ENCODE measurements at places on chromosomes 3 and 15.

DNA sequence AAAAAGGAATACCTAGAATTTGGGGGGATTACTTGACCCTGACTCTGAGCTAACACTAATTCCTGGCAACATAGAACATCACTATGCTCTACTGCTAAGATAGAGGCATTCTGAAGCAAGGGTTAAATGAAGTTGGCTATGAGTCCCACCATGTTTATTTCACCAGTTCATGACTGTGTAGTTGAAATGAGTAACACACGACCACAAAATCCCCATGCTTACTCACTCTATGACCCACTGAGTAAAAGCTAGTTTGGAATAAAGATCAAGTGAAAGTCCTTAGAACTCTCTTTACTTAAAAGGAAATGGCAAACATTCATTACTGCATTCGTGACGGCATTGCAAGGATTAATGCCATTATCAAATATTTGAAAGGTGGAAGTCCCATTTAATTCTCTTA lies 47.4 kb downstream of the MRPL46 start:
- DNase-seq, result no peak

DNA sequence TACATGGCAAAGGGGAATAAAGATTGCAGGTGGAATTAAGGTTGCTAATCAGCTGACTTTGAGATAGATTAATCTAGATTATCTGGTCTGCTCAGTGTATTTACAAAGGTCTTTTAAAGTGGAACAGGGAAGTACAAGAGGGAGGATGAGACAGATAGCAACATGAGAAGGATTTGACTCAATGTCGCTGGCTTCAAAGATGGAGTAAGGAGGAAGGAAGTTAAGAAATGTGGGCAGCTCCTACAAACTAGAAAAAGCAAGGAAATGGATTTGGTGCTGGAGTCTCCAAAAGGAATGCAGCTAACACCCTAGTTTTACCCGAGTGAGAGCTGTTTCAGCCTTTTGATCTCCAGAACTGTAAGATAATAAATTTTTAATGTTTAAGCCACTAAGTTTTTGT lies 180.7 kb upstream of the TTC14 start:
- no peak for DNase-seq

DNA sequence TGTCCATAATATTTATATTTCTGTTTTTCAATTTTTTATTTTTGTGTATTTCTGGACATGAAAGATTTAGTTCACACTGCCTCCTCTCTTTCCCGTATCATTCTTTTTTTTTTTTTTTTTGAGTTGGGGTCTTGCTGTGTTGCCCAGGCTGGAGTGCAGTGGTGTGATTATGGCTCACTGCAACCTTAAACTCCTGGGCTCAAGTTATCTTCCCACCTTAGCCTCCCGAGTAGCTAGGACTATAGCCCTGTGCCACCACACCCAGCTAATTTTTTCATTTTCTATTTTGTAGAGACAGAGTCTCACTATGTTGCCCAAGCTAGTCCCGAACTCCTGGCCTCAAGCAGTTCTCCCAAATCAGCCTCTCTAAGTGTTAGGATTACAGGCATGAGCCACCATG lies 53.6 kb downstream of the PRKCI start:
- DNase-seq, result no peak

DNA sequence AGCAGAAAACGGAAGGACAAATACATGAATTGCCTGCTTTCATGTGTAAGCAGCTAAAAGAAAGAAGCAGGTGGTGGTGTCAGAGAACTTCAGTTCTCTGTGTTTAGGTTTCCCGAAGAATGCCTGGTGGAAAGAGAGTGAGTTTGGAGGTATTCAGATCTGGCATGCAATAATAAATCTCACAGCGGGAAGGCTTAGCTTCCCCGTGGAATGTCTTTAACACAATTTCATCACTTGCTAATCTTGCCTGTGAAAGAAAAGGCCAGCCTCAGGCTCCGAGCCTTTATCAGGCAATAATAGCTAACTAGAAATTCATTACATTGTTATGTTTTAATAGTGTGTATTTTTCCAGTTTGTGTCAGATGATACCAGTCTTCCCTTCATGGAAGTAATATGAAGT lies 220.3 kb downstream of the PDZRN3 start:
- peak; percentile 49 for DNase-seq

GRCh38 chr3:107824822-107825371 lies 265.9 kb downstream of the CD47 start:
- DNase-seq, result no peak

- DNase-seq, result no peak
Observed at GRCh38 chr3:51948016-51948580, 5.9 kb downstream of the PARP3 start.

DNA sequence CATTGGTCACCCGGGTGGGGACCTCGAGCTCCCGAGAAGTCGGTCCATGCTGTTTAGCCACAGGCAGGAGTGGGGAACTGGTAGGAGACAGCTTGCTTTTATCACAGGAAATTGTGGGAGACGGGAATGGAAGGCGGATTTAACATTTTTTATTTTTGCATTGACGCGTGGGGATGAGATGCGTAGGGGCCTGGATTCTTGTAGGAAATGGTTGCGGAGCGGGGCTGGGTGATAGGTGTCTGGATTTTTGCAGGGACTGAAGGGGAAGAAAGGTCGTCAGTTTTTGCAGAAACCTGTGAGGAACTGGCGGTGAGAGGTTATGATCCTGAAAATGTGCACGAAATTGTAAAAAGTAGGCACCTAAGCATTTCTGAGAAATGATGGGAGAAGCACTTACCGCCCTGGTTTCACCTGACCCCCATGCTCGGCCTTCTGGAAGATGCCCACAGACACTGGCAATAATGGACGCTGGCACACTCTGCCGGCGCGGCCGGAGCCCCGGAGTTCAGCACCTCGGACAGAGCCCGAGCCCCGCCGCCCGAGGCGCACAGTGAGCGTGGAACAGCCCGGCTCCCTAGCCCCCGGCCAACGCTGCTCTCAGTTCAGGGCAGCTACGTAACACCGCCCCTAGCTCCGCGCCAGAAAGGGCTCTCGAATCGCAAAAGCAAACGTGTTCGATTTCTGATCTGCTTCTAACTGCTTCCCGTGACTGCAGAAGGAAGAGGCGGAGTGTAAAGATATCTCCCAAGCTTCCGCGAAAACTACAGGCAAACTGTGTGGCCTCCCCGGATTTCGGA lies 928 bp downstream of the ANKRD34C start:
- peak; percentile 84 for DNase-seq

DNA sequence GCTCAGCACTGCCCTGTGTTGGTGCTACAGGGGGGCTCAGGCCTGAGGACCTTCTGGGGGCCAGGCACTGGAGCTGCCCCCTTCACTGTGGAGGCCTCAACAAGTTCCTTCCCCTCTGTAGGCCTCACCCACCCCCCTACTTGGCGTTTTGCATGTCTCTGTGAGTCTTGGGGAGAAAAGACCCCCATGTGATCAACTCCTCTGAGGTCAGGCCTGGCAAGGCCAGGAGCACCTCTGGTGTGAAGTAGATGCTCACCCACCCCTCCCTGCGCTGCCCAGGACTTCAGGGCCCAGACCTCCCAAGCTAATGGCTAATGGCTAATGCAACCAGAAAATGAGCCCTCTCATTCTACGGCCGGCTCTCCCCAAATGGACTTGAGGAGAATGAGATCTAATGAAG lies 34.2 kb upstream of the CHRNB4 start:
- no peak for DNase-seq

GRCh38 chr3:135368781-135369180 lies 573.7 kb downstream of the EPHB1 start:
- no peak for DNase-seq

DNA sequence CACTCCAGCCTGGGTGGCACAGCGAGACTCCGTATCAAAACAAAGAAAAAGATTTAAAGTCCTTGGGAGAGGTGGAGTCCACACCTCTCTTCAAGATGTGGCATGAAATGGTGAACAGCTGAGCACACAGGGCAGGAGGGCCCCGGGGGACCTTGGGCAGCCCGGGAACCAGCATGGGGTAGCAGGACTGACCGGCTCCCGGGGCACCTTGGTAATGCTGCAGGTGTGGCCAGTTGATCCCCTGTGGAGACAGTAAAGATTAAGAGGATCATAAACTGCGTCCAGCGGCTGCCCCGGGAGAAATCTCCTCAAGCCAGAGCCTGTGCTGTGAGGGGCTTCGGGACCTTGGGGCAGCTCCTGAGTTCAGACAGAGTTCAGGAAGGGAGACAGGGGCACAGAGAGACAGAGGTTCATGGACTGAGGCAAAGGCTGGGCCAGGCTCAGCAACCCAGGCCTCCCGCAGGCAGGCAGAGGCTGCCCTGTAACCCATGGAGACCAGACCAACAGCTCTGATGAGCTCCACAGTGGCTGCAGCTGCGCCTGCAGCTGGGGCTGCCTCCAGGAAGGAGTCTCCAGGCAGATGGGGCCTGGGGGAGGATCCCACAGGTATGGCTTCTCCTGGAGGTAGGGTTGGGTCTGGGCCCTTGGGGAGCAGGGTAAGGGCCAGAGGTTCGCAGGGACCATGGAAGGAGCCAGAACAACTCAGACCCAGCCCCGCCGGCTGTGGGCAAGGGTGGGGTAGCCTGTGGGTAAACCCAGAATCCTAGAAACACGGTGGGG lies at the start of gene NR2E3:
Gene NR2E3, plus strand, starts transcription at position 299 of the 780 bp plus-strand sequence. Its CDS starts 190 bp downstream, at position 489.
- DNase-seq, result no peak

- no peak for DNase-seq
Observed at GRCh38 chr3:140428380-140428779, 249.5 kb upstream of the TRIM42 start.

DNA sequence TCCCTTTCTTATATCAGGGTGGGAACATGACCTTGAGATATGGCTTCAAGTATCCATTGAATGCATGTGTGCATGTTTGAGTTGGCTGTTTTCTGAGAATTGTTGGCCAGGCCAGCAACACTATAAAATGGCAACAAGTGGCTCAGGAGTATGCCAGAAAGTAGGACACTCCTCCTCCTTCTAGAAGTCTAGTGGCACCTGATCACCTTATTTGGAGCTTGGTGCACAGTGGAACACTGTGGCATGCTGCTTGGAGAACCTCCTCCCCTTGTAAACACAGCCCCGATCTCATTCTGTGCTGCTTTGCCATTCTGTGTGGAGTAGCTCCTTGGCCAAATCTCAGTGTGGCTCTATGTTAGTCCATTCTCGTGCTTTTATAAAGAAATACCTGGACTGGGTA lies 114.8 kb upstream of the NDN start:
- no peak for DNase-seq

DNA sequence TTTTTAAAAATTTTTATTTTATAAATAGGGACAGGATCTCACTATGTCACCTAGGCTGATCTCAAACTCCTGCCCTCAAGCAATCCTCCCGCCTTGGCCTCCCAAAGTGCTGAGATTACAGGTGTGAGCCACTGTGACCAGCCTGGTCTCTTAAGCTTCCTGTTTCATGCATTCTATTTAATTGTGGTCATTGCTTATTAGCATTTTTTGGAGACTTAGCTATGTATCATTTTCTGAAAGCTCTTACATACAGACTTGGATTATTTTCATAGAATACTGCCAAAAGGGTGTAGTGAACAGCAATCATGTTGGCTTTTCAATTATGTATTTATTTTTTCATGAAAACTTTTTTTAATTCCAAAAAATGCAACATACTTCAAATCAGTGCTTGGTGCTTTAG lies 51.5 kb upstream of the DCUN1D1 start:
- DNase-seq, result no peak

DNA sequence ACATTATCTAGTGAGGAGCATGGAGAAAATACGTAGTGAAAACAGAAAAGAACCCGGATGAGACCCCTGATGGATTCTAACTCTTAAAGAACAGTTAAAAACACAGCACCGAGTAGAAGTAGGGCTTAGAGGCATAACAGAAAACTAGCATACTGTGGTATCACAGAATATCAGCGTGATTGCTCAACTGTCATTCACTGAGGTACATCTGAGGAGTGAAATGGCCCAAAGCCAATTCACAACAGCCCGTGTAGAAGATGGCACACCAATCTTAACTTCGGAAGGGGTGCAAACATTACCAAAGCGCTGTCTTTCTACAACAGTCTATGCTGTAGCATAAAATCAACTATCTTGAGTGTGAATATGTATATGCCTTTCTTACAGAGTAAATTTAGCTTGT lies 1.8 kb downstream of the CLASP2 start:
- no peak for DNase-seq

- DNase-seq, result peak; percentile 34
Observed at GRCh38 chr15:94327356-94327936, 96.1 kb downstream of the MCTP2 start.

GRCh38 chr3:145244327-145244726 lies 916.7 kb downstream of the PLOD2 start:
- DNase-seq, result no peak

GRCh38 chr3:140093742-140094141 lies 158.8 kb downstream of the CLSTN2 start:
- no peak for DNase-seq

DNA sequence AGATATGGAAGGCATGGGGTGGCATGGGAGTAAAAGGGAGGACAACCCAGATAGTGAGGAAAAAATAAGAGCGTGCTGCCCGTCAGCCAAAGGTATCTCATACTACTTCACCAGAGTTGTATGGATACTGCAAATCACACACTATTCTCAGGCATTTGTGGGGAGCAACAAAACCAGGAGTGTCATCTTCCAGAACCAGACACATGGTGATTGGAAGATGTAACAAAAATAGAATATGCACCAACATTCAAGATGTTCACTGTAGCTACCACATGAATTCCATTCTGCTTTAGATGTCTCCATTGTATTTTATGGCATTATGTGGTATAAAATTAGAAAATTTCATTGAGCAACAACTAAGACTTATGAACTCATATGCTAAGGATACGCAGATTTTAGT lies 34.9 kb downstream of the CD47 start:
- no peak for DNase-seq

DNA sequence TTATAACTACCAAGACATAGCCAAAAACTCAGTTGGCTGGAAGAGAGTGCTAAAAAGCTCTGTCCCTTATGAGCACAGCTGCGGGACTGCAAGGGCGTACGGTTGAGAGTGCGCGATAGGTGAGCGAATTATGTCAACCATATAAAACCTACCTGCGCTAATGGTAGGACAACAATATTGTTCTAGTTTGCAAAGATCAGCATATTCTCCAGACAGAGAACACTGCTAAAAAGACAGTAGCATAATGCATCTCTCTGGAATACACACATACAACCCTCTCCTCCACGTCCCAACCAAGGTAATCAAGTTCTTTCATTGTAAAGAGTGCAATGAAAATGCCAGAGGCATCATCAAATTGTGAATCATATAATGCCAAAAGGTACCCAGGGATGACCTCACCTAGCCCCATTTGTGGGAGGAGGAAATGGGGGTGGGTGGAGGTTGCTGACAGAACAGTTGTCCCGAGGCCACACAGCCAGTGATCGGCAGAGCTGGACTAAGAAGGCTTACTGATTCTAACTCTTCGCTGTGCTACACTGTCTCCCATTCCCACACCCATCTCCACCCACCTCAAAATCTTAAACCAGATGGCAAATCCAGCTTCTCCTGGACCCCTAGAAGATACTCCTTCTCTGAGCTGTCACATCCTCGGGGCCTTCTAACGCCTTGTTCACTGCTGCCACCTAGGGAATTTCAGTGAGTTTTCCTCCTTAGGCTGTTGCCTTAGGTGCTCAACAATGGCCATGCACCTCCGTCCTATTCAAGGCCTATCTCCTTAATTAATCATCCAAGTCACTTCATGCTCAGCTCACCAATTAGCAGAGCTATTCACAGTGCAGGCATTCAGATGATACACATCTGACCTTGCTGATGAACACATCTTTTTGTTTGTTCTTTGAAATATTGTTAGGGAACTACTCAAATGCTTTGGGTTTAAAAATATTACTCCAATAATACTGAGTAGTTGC lies 60.7 kb downstream of the RPL22L1 start:
- DNase-seq, result no peak

GRCh38 chr3:33419948-33420347 lies 20.3 kb downstream of the UBP1 start:
- DNase-seq, result no peak

GRCh38 chr3:30292192-30292893 lies 314.1 kb upstream of the TGFBR2 start:
- DNase-seq, result no peak
